KG1 (cell line): ENCODE measurements at places on chromosomes 4 and X.

DNA sequence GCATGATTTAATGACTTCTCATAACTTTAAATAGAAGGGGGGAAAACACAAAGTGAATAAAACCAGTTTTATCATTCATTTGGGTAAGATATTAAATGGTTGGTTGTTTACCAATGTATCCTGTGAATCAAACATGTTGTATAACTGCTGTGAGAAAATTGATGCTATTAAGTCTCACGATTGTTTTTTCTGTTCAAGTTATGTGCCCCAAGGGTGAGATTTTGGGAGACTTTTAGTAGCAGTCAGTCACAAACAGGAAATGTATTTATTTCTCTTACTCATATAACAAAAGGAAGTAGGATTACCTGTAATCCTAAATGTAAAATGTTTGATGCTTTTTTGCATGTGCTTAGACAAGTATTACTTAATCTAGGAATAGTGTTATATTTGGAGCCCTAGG lies 39.2 kb downstream of the MTHFD2L start:
- no peak for DNase-seq

GRCh38 chr4:99979872-99980271 lies 29.8 kb upstream of the H2AZ1 start:
- DNase-seq = no peak

- DNase-seq = no peak
Measured at GRCh38 chrX:151633157-151633556, 62.1 kb upstream of the PRRG3 start.

GRCh38 chr4:24287096-24287495 lies 297.3 kb downstream of the DHX15 start:
- DNase-seq = no peak

- peak; percentile 27 for DNase-seq
Measured at GRCh38 chrX:155263854-155264628, at the start of gene RAB39B. RAB39B (minus strand) TSS chrX:155264491; CDS start chrX:155264288, 203 bp downstream.

DNA sequence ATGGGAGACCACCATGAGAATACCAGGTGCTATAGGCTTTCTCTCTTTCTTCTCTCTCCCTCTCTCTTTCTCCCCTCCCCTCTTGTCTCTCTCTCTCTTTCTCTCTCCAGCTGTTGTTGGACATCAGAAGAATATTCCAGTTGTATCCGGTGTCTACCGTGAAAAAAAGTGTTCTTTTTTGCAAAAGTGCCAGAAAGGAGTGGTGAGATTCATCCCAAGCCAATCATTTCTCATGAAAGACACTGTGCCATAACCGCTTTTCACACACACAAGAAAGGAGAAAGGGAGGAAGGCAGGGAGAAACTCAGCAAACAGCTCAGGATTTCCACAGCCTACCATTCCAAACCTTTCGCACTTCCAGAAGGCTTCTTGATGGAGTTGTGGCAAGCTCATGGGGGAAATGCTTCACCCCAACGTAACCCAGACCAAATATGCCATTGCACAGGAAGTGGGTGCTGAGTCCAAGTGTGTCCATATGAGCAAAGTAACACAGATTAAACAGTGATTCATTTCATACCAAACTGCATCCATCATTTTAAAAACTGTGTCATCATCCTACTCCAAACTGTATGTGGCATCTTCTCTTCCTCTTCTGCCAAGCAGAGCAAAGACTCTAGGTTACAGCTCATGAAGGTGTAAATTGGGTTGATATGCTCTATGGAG lies 224.0 kb downstream of the APBB2 start:
- no peak for DNase-seq

- DNase-seq = no peak
Measured at GRCh38 chr4:10462876-10463275, 5.7 kb upstream of the ZNF518B start.

- DNase-seq = no peak
Measured at GRCh38 chr4:93730760-93731159, 97.8 kb upstream of the ATOH1 start.

GRCh38 chrX:24023972-24024669 lies 2.9 kb downstream of the KLHL15 start:
- DNase-seq = no peak

GRCh38 chrX:31126205-31126604 lies 54.4 kb upstream of the FTHL17 start:
- DNase-seq = no peak

DNA sequence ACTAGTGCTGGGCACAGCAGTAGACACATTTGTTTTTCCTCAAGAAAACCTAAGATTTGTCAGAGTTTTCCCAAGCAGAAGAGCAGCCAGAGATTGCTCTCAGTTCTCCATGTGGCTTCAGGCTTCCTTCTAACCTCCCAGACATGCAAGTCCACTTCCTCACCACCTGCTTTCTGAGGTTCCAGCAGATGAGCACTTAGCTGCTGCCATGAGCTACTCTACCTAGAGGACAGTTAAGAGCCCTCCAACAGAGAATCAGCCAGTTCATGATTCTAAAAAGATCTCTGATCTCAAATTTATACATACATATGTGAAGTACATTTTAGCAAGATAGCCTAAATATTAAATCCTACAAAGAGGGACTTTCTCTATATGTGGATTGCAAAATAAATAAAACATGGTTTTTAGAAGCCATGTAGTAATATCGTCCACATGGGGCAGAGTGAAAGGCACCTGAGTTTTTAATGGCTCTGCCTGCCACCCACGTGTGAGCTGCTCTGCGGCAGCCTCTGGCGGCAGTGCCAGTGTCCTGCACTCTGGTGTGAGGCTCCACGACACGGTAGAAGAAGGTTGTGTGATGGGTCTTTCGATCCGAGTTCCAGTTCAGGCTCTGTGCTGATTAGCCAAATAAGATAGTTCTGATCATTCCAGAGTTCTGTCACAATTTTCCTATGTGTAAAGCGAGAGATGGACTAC lies 10.3 kb downstream of the CYP4V2 start:
- DNase-seq = no peak

- DNase-seq = no peak
Measured at GRCh38 chr4:40956721-40957255, 207.0 kb downstream of the NSUN7 start.

- no peak for DNase-seq
Measured at GRCh38 chrX:96692890-96693289, 8.2 kb downstream of the DIAPH2 start.

GRCh38 chr4:25927361-25928195 lies 13.6 kb downstream of the SMIM20 start:
- DNase-seq = no peak

DNA sequence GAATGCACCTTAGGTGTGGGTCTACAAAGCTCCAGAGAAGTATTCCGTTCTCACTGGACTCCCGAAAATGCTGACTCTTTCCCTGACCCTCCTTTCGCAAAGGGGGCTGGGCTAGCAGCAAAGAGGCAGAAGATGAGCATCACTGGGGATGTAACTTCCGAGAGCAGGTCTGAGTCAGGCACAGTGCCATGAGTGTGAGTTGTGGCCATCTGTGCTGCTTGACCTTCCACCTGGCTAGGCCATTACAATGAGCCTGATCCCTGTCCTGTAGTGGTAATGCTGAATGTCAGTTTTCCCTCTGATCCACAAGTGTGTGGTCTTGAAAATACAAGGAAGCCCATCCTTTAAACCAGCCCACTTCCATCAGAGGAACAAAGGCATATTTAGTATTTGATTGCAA lies 479.4 kb downstream of the AFF2 start:
- DNase-seq = no peak

DNA sequence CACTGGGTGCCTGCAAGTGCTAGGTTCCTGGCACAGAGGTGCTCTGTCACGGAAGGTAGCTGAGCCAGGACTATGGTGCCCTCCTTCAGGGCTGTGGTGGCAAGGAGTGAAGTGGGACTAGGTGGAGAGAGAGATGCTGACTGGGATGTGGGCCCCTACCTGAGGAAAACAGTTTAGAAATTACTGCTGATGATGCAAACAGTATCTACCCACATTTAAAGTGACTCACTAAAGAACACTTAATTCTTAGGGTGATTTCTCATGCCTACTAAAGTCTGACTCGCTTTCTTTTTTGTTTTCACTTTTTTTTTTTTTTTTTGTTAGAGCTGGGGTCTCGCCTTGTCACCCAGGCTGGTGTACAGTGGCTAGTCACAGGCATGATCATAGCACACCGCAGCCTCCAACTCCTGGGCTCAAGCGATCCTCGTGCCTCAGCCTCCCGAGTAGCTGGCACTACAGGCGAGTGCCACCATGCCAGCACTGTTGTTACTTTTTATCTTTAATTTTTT lies 3.1 kb downstream of the ZNF185 start:
- no peak for DNase-seq

DNA sequence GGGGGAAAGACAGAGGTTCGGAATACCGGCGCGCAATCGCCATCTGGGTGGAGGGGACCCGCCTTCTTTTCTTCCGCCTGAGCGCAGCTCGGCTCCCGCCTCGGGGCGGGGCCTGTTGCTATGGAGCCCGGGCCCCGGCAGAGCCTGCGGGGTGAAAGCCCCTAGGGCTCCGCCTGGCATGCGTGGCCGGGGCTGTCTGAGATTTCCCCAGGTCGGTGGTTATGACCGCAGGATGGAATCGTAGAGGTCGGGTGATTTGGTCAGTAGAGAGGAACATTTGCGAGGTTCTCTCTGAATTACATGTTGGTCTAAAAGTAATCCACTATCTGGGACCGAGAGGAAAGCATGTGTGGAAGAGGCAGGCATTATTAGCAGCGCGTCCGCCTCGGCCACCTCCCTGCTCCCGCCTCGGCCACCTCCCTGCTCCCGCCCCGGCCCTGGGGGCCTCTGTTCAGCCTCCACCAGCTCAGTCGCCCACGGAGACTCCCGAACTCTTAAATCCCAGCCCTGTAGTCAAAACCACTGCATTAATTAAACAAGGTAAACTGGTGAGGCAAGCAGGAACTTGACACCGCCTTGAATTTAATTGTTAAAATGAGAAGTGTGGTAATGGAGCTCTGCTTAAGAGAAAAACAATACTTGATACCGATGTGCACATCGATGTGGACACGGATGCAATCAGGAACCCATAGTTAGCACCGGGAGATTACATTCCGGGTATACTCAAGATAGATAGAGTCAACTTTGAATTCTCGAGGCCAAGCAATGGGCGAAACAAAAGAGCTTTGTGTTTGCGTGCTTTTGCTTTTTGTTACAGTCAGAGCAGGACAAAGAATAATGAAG lies 45.2 kb downstream of the TRIM2 start:
- DNase-seq = no peak

GRCh38 chrX:74421036-74421739 lies at the start of gene SLC16A2:
SLC16A2 (plus strand) TSS chrX:74421493; CDS start chrX:74421638, 145 bp downstream.
- DNase-seq = no peak

DNA sequence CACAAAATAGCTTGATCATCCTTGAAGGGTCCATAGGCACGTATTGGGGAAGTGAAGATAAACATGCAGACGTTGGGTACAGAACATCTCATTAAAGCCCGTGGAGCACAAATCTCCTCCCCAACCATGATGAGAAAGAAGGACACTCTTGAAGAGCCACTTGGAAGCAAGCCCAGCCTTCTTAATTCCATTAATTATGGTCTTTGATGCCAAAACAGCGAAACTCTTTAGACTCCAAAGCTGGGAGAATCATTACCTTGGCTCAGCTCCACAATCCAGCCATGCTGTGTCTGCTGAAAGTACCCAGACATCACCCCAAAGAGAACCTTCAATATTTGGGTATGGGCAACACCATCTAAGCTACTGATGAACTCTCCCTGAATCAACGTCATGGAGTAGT lies 169.0 kb upstream of the MBNL3 start:
- no peak for DNase-seq

GRCh38 chr4:94974773-94975172 lies 217.0 kb downstream of the BMPR1B start:
- no peak for DNase-seq

DNA sequence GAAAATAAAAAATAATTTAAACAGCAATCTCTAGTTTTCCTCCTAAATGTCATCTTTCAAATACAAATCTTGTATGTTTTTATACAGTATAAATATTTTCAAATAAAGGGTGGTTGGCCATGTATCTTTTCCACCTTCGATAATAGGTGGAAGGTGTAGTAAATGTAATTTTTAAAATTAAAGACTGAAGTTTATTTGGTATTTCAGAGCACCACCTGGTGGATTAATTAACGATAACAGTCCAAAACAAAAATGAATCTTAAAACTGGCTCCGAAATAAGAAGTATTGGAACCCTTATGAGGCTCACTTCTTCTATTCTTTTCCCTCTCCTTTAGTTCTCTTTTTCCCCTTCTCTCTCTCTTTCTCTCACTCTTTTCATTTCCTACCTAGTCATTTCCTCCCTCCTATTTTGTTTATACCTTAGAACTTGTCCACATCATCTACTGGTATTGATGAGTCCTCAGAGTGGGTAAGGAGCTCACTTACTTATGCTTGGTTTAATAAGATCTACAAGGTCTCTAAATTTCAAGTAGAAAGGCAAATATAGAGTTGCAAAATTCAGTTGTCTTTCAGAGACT lies 82.9 kb upstream of the EXOC1L start:
- no peak for DNase-seq

- no peak for DNase-seq
Measured at GRCh38 chrX:69203638-69204037, 38.4 kb upstream of the PJA1 start.

GRCh38 chrX:78923198-78924015 lies 21.8 kb upstream of the P2RY10 start:
- DNase-seq = no peak

- DNase-seq = no peak
Measured at GRCh38 chrX:139828033-139828432, 104.8 kb downstream of the ATP11C start.

GRCh38 chr4:80060804-80061203 lies 12.2 kb downstream of the ANTXR2 start:
- DNase-seq = no peak

- DNase-seq = no peak
Measured at GRCh38 chr4:42296196-42296595, 101.1 kb upstream of the SHISA3 start.

DNA sequence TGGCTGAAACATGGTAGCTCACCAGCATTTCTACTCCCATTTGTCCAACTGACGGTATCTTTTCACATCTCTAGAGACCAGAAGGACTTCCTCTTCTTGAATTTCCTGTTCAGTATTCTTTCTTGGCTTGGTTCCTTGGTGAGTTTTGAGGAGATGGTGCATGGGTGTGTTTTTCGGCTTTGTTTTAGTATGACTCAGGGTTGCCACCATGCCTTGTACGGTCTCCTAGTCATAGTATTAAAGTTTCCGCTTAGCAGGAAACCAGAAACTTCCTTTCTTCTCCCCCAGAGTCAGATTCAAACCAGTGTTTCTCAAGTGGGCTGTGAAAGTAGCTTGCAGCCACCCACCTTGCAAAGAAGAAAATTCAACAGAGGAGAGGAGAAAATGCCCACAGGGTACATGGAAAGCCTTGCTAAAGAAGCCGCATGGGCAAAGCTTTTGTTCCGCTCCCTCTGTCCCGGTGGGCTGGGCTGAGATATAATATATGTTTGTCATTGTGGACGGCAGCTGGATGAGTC lies 5.7 kb downstream of the CD99 start:
- no peak for DNase-seq

- DNase-seq = no peak
Measured at GRCh38 chr4:128597500-128597899, 212.0 kb upstream of the JADE1 start.
